Cardiac ventricle fibroblast (primary cell): ENCODE measurements at places on chromosomes 13 and 19. TPM values are rescaled to one million over a fixed set of nuclear protein-coding genes. Genes with fewer than 3 reads are reported as not detected.

The ZNF701 gene
- total RNA-seq, result 5.0 and 6.5 TPM in 2 replicates

The SWSAP1 gene
- 1.2 and 1.6 TPM in 2 replicates for total RNA-seq

The PRODH2 gene
- not detected in 2 replicates for total RNA-seq

The SBSN gene
- 22.7 and 28.3 TPM in 2 replicates for total RNA-seq

The NRTN gene
- not detected in 2 replicates for total RNA-seq

The ZNF558 gene
- total RNA-seq, result 23.1 and 25.1 TPM in 2 replicates

The FBN3 gene
- not detected in 2 replicates for total RNA-seq

The NALCN gene
- total RNA-seq, result 0.19 and 0.34 TPM in 2 replicates

The ZNF256 gene
- 4.1 and 6.2 TPM in 2 replicates for total RNA-seq

The IRGC gene
- not detected in 2 replicates for total RNA-seq

The THAP8 gene
- total RNA-seq, result 8.9 and 18.3 TPM in 2 replicates

The ZSCAN4 gene
- total RNA-seq, result not detected in 2 replicates

The PRR22 gene
- 0.37 and 0.98 TPM in 2 replicates for total RNA-seq

The MPND gene
- 2.7 and 4.0 TPM in 2 replicates for total RNA-seq

The BST2 gene
- total RNA-seq, result 13.6 and 13.7 TPM in 2 replicates
